ENCODE measurements at places on chromosomes 16 and 17. TPM values are rescaled to one million over a fixed set of nuclear protein-coding genes. Genes with fewer than 3 reads are reported as not detected.

The MT4 gene
- total RNA-seq, result not detected

DNA sequence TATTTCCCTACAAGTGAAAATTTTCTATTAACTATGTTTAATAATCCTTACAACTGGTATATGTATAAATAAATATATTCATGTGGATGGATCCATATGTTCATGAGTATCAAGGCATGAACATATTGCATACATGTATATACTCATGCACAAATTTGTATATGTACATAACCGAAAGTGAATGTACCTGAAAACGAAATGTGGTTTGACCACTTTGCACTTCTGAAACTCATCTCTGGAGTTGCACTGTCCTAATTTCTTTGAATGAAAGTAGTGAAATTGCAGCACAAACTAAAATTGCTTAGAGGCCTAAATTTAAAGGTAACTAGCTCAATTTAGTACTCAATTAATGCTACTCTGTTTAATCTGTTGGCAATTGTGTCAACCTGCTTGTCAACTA lies 27.4 kb upstream of the GNAO1 start:
- no peak for DNase-seq

- DNase-seq, result no peak
Observed at GRCh38 chr17:7260651-7261378, 1.5 kb downstream of the CLDN7 start.

DNA sequence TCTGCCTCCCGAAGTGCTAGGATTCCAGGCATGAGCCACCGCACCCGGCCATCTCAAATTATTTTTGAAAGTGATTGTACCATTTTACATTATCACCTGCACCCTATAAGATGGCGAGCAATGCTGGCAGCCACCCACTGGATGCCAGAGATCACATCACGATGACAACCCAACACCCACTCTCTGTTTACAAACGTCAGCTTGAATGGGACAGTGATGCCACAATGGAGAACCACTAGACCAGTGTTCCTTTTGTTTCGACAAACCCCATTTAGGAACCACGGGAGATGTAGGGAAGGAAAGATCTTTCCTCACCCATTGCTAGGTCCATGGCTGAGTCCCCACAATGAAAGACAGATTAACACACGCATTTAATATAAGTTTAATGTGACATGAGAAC lies 20.1 kb upstream of the HAPSTR1 start:
- no peak for DNase-seq

DNA sequence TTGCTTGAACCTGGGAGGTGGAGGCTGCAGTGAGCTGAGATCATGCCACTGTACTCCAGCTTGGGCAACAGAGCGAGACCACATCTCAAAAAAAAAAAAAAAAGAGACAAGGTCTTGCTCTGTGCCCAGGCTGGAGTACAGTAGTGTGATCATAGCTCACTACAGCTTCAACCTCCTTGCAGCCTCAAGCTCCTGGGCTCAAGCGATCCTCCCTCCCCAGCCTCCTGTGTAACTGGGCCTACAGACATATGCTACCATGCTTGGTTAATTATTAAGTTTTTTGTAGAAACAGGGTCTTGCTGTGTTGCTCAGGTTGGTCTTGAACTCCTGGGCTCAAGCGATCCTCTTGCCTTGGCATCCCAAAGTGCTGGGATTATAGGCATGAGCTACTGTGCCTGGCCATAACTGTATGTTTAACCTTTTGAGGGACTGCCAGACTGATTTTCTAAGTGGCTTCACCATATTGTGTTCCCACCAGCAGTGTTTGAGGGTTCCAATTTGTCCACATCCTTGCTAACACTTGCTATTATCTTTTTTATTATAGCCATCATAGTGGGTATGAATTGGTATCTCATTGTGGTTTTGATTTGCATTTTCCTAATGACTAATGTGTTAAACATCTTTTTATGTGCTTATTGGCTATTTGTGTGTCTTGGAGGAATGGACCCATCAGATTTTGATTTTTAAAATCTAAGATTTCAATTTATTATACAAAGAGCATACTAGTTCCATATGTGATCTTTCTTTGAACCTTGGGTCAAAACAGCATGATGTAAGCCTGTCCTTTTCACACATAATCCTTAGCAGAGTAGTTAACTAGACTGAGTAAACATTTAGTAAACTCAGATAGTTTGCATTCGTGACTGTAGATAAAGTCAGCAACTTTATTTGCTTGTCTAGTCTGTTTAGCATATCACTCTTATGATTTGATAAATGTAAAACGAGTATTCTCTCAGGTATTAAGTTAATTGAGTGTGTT lies 38.1 kb upstream of the KPNB1 start:
- no peak for DNase-seq

DNA sequence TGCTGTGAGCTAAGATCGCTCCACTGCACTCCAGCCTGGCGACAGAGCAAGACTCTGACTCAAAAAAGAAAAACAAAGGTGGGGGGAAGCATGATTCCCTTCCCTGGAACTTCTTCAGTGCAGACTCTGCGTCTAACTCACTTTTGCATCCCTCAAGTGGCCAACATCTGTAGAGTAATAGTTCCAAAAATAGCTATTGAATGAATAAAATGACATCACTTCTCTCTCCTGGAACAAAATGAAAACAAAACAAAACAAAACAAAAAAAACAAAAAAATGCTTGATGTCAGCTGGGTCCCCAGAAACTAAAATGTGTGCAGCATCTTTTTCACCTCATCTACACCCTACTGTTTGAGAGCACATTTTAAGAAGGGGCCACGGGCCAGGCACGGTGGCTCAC lies 197.7 kb upstream of the NOG start:
- DNase-seq, result no peak

The CCR7 gene
- not detected for total RNA-seq

DNA sequence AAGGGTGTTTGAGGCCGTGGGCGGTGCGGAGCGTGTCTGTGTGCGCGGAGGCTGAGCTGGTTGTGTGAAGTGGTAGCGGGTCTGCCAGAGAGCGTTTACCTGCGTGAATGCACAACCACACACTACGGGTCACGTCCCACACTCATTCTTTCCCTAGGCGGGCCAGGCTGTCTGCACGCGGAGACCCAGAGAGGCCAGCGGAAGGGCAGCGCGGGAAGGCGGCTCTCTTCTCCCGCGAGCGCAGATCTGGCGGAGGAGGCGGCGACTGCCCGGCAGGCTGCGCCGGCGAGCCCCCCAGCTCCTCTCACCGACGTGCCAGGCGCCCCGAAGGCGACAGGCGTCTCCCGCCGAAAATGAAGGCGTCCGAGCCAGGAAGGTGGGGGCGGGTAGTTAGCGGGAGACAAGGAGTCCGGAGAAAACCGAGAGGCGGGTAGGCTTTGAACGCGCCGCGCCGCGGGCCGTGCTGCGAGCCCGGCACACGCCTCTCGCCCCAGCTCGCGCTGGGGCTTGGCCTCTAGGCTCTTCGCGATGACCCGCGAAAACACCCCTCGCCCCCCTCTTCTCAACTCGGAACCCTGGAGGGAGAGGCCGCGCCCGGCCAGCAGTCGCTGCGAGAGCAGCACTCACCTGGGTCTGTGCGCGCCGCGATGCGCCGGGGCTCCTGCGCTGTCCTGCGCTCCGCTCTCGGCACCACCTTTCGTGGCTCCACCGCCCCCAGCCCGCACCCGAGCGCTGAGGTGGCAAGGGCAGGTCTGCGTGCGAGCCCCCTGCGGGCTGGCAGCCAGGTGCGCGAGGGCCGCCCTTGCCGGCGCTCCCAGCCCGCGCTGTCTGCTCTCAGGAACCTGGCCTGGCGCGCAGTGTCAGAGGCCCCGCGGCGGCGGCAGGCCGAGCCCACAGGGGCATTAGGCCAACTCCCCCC lies 2.0 kb upstream of the FOXF1 start:
- no peak for DNase-seq

GRCh38 chr16:53726625-53727024 lies 22.7 kb downstream of the FTO start:
- no peak for DNase-seq

DNA sequence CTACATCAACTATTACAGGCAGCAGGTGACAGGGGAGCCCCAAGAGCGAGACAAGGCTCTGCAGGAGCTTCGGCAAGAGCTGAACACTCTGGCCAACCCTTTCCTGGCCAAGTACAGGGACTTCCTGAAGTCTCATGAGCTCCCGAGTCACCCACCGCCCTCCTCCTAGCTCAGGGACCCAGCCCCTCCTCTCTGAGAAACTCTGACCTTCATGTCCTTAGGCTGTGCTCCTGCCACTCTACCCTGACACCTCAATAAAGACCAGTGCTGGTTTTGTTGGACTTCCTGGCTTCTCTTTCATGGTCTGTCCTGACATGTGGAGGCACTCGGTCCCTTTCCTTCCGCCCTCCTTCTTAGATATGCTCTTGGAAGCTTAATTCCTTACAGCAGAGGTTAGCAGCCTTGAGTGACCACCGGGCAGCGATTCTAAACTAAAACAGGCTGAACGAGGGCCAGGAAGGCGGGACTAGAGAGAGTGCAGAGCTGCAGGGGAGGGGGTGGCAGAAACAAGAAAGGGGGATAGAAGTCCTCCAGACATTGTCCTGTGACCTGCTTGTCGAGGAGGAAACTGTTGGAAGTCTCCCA lies 915 bp downstream of the AHSP start:
- DNase-seq, result no peak

DNA sequence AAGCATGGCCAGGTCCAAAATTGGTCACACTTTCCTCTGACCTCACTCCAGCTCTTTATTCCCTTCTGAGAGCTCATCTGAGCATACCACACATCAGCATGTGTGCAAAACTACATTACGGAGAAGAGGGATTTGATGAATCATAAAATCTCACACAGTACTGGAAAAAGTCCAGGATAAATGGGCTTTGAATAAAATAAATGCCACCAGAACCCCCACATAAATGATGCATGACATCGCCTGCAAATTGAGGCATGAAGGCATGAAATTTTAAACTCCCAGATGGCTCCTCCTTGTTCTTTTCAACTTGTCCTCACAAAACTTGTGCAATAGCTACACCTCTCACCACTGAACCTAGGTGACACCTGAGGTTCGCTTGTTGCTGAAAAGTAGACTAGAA lies 439.5 kb downstream of the CA10 start:
- DNase-seq, result no peak

DNA sequence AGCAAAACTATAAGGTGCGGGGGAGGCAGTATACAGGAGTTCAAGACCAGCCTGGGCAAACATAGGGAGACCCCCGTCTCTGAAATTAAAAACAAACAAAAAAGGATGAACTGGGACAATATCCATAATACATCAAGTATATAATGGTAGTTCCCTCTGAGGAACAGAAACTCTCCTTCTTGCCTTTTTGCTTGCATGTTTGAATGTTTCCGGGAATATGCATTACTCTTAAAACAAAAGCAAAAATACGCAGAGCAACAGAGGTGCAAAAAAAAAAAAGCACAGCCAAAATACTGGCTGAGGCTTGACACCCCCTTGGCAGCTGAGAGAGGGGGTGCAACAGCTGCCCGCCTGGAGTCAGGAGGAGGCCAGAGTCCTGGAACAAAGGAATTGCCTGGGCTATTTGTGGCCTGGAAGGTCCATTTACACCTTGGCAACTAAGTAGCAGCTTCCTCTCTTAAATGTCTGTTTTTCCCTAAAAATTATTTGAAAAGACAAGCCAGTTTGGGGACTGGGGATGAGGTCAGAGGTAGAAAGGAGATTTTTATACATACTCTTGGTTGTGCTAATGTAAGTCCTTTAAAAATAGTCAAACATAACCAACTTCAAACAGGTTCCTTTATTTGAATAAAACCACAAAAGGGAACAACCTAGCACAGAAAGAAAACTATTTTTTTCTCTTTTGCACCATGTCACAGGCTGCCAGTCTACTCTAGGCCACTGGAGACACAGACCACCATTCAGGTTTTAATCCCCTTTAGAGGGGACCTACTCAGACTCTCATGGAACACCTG lies 19.5 kb downstream of the USP7 start:
- no peak for DNase-seq

- DNase-seq, result no peak
Observed at GRCh38 chr16:84905965-84906460, 86.2 kb downstream of the CRISPLD2 start.

The CSH1 gene
- total RNA-seq, result not detected

The KRT40 gene
- total RNA-seq, result not detected
